ENCODE measurements at places on chromosomes 5 and 9.

GRCh38 chr9:94668928-94669729, 29.8 kb upstream of the FBP1 start:
- peak; percentile 68 for DNase-seq

- no peak for DNase-seq
These were observed 11.0 kb downstream of the RNF145 start for GRCh38 chr5:159198063-159199036.

DNA sequence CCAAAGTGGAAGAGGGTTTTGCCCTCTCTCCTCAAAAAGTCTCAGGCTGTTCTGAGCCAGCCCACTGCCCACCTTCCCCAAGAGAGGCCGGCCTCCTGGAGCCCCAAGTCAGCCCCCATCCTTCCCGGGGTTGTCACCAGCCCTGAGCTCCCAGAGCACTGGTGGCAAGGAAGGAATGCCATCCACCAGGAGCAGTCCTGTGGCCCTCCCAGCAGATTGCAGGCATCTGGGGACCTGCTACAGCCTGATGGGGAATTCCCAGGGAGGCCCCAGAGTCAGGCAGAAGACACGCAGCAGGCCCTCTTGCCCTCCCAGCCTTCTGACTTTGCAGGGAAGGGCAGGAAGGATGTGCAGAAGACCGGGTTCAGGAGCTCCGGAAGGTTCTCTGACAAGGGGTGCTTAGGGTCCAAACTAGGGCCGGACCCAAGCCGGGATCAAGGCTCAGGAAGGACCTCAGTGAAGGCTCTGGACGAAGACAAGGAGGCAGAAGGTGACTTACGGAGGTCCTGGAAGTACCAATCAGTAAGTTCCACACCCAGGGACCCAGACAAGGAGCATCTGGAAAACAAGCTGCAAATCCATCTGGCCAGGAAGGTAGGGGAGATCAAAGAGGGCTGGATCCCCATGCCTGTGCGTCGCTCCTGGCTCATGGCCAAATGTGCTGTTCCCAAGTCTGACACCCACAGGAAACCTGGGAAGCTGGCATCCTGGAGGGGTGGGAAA, 3.7 kb downstream of the SPATA31E1 start:
- DNase-seq: no peak

DNA sequence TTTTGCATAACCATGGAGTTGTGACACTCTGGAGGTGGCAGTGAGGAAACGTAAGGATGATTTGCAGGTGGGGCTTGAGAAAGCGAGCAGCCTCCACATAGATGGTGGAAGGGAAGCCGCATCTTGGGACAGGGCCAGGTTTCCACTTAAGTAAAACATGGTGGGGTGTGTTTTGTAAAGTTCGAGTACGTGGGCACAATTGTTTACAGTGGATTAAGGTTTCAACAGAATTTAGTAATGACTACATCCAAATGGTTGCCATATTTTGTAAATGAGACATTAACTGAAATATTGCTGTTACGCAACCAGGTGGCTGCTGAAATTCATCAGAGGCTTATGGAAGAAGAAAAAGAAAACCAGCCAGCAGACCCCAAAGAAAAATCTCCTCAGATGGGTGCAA, 85.4 kb upstream of the IL7R start:
- DNase-seq: no peak

DNA sequence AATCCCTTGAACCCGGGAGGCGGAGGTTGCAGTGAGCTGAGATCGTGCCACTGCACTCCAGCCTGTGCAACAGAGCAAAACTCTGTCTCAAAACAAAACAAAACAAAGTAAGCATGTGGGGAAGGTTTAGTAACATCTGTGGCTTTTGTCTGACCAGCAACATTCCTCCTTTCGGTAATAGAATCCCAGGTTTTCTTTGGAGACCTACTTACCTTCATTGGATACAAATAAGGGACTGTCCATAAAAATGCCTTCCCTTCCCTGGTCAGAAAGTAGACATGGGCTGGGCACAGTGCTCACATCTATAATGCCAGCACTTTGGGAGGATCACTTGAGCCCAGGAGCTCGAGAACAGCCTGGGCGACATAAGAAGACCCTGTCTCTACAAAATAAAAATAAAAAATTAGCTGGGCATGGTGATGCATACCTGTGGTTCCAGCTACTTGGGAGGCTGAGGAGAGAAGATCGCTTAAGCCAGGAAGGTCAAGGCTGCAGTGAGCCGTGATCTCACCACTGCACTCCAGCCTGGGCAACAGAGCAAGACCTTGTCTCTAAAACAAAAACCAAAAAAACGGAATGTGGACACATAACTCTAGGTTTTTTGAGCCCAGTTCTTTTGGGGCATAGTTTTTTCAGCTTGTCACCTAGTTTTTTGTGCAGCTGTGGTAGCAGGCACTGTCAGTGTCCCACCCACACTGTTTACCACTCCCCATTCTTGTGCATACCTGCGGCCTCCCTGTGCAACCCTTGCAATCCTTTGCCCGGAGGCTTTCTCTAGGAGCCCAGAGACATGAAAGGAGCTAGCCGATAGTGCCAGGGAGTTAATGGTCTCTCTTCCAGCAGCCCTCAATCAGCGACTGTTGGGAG, 9.0 kb upstream of the SPINK4 start:
- DNase-seq: no peak

All from NCI-H82 (cell line).